ENCODE measurements at places on chromosomes 2 and 18.
A peak's percentile ranks its signal among the peaks of the same experiment; 100 is the strongest.

- DNase-seq = no peak
Measured at GRCh38 chr2:206062724-206063123, 23.2 kb downstream of the INO80D start.

- DNase-seq = no peak
Measured at GRCh38 chr2:169290433-169290832, 71.9 kb downstream of the LRP2 start.

- no peak for DNase-seq
Measured at GRCh38 chr2:186852508-186852907, 3.5 kb upstream of the ZSWIM2 start.

DNA sequence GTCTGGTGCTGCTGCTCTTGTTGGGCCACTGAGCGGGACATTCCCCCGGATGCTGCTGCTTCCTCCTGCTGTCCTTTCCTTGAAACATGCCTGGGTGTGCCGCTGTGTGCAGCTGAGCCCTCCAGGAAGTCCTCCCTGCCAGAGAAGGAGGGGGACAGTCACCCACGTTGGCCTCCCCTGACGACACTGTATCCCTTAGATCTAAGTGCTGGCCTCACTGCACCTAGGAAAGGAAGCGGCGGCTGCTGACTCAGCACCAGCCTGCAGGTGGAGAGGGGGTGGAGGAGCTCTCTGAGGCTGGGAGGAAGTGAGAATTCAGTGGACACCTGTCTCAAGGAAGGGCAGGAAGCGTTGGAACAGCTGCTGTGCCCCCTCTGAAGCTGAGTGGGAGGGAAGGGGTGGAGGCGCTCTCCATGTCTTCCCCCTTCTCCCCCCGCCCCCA lies 239.8 kb downstream of the HAUS1 start:
- peak; percentile 76 for DNase-seq

DNA sequence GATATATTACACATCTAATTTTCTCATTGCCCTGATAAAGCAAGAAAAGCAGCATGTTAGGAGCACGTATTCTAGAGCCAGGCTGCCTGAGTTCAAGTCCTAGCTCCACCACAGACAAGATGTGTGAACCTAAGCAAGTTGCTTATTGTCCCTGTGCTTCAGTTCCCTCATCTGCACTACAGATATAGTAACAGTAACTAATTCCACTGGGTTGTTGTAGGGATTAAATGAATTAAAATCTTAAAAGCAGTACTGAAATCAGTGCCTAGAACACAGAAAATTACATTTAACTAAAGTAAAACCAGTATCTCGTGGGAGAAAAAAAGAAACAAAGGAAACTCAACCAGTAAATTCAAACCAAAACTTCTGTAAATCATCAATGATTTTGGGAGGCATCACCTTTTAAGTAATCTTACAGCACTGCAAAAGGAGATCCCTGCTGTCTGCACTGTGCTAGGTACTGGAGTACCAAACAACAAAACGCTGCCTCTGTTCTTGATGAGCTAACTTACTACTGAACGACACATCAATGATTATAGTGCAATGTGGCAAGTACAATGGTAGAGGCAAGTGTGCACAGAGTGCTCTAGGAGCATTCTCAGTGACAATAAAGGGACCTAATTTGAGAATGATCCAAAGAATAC lies 7.9 kb downstream of the MAP3K2 start:
- no peak for DNase-seq

DNA sequence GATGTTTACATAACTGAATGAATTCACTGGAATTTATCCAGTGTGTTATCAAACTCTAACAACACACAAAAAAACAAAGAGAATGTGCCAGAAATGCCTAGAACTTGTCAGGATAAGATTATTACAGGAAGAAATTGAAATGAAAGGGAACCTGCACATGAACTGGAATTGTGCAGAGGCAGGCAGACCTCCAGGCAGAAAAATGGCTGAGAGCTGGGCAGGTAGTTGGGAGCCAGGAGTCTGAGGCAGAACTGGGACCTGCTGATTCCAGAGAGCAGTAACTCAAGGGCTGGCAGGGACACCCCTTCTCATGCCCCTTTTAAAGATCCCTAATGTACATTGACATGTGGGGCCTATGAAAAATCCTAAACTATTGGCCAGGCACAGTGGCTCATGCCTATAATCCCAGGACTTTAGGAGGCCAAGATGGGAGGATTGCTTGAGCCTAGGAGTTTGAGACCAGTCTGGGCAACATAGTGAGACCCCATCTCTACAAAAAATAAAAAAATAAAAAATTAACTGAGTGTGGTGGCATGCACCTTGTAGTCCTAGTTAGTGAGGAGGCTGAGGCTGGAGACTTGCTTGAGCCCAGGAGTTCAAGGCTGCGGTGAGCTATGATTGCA lies 674 bp upstream of the SP110 start:
- no peak for DNase-seq

DNA sequence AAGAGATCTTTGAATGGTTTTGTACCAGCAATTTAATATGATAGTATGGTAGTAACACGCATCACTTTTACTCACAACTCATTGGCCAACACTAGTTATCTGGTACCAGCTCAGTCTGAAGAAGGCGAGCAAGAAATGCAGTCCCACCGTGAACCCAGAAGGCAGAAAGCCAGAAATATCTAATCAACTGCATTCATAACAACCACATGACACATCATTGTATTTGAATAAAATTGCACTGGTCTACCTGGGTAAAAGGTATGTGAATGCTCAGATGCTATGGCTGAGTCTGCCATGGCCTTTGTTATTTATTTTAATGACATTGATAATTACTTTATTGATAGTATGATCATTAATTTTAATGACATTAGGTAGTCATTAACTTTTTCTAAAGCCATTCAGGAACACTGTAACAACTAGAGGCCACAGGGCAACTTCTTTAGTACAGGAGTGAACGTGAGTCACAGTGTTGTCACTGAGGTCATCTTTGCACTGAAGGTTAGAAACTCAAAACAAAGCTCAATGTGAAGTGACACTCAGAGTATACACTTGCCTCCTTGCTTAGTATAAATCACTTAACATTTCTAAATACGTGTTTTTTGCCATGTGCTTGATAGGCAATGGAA lies 475.6 kb upstream of the TNP1 start:
- DNase-seq = no peak

DNA sequence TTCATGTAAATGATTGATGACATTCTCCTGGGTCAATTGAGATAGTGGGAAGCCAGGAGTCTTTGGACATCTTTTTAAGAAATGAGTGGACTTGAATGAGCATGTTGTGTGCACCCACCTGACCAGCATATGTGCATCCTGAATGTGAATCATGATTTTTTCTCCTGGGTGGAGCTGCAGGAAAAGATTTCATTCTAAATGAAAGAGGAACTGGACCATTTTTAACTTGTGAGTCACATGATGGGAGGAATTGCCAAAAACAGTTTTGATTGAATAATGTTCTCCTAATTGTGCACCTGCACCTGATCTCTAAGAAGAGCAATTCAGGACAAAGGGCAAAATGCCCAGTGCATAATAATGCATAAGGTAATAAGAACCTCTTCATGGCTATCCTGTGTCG lies 32.3 kb downstream of the COPS8 start:
- no peak for DNase-seq

GRCh38 chr2:20983844-20984243 lies 60.0 kb downstream of the APOB start:
- DNase-seq = no peak

- no peak for DNase-seq
Measured at GRCh38 chr18:73118121-73118816, 250.5 kb upstream of the NETO1 start.

DNA sequence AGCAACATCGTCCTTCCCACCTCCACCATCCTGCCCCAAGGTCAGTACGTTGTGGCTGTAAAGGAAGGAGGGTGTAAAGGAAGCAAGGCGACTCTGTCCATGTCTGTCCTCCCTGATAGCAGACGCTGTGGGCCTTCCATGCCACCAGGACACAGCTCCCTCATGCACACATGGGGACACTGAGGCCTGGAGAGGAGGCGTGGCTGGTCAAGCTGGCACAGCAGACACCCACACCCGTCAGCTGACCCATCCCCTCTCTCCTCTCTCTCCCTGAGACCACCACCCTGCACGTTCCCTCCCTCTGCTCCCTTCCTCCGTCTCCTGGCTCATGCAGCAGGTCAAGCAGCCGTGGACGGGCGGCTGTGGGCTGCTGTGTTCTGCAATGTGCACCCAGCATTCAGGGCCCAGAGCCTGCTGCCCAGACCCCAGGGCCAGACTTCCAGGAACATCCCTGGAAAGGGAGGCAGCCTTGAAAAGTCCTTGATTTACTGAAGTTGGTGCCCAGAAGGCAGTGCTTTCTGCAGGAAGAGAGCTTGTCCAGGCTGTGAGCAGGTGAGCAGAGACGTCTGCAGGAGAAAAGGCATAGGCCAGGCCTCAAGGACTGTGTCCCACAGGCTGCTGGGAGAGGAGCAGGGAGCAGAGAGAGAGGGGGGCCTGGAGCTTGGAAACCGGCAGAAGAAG lies 133.6 kb downstream of the DDX1 start:
- DNase-seq = no peak

DNA sequence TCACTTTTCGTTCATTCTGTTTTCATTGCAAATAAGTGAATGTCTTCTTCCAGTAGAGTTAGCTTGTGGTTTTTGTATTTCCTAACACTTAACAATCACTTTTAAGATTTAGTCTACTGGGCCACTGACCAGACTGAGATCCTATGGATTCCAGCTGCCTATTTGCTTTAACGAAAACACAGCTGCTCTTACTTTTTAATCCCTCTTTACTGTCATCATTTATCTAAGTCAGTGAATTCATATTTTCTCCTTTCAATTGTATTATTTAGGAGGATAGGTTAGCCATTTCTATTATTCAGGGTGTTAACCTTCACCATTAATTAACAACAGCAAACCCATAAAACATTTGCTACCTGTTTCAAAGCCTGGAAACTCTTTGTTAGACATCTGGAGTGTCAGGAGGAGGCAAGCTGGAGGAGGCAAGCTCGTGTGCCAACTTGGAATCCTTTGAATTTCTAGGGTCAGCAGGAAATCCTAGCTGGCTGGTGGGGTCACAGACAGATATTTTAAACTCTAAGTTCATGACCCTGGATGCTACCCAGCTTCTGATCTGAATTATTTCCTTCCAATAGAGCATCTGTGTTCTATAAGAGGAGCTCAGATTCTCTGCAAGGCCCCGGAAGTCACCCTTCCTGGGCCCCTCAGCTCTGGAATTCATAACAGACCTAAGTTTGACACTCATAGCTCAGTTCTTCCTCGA lies 385.3 kb downstream of the RBM43 start:
- DNase-seq = no peak

All from activated effector memory CD4-positive, alpha-beta T cell treated with anti-CD3 and anti-CD28 coated beads, Interleukin-2, amount 50 U/mL, for 16 hours (primary cell).